ENCODE measurements at places on chromosomes 12 and 14.

DNA sequence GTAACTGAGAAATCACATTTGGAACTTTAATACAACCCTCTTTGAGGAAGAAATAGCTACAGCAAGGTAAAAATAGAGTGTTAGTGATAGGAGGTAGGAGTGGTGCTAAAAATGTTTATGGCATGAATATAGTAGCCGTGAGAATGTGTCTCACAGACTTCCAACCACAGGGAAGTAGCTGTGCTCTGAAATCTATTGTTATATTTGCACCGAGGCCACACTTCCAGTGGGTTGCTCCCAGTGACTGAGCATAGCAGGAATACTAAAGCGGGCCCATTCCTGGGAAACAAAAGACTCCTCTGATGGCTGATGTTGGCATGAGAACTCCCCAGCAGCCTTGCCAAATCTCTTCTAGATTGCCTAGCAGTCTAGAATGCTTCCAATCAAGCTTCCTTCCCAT, 174.1 kb upstream of the PLXNC1 start:
- no peak for DNase-seq

GRCh38 chr12:6963791-6964413, 6.6 kb downstream of the PHB2 start:
- DNase-seq: no peak

- no peak for DNase-seq
Measured at GRCh38 chr14:54116972-54117371, 160.3 kb upstream of the BMP4 start.

- no peak for DNase-seq
Measured at GRCh38 chr14:56885825-56886224, 75.5 kb upstream of the OTX2 start.

DNA sequence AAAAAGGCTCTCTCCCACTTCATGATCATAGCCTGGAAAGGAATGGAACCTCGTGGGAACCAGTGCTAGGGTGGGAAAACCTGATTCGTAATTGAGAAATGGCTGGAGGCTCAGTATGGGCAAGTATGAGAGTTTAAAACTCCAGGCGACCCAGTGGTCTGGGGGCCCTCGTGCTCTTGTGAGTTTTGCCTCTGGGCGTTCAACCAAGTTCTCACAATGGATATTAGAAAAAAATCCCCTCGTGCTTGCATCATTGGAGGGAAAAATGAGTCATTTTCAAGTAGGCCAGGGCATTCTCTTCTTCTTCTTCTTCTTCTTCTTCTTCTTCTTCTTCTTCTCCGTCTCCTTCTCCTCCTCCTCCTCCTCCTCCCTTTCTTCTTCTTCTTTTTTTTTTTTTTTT, 39.0 kb downstream of the GPR68 start:
- DNase-seq: no peak

- DNase-seq: no peak
Measured at GRCh38 chr12:104155711-104156555, 17.9 kb upstream of the NFYB start.

- no peak for DNase-seq
Measured at GRCh38 chr12:65594409-65594808, 229.9 kb upstream of the HMGA2 start.

- DNase-seq: no peak
Measured at GRCh38 chr12:132024758-132025157, 75.0 kb downstream of the EP400 start.

DNA sequence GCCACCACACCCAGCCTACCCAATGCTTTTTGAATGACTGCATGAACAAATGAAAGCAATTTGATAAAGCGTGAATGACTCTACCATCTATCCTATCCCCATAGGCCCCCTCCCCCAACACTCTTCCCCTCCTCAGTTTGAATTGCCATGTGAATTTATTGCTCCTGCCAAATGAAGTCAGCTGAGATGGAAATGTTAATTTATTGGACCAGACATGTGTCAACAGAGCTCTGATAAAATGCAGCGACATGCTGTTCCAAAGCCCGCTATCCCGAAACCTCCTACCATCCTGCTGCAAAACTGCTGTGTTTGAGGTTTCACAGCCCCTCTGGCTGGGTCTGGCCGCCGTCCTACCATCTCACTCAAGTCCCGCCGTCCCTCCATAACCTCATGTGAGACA, 360.5 kb downstream of the CACNA1C start:
- DNase-seq: no peak

DNA sequence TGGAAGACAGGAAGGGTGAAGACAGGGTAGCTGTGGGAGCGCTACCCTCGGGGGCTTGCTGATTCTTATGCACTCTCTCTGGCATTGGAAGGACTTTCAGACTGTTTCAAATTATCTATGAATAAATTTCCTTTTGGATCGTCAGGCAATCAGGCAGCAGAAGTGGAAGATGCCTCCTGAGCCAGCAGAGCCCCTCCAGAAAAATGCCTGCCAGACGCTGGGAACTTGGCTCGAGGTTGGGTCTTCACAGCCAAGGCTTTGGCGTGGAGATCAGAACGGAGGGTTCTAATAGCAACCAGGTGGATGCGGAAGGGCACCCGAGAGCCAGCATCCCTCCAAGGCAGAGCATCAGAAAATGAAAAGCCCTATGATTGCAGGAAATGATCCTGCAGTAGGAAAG, 119.2 kb upstream of the RFLNA start:
- DNase-seq: no peak

DNA sequence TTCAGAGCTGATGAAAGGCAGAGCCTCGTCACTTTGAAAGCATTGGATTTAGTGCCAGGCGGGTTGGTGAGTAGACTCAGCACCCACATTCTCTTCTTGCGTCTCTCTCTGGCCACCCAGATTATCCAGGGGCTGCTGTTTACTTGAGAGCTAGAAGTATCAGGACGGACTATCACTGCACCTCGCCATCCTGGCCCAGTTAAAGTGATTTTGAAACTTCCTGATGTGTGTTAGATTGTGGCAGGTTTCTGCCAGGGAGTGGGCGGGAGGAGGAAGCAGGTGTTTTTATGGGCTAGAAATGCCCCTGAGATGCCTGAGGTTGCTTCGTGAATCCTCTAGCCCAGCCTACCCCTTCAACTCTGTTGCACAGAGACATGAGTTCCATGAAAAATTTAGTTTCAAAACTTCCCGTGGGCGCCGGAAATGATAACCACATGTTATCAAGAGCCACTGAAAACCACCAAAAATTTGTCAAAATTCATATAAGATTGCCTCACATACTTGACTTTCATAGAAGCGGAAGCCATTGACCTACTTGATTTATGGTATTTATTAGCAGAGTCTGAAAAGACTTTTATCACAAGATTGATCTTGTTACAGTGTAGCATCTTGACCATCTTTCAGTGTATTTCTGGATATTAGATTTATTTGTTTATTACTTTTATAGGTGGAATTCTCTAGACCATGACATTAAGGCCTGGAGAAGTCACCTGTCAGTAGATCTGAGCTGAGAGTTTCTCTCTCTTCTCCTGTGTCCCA, 466.0 kb downstream of the RAD51B start:
- DNase-seq: no peak

GRCh38 chr14:88196925-88197324, 126.1 kb downstream of the KCNK10 start:
- no peak for DNase-seq

DNA sequence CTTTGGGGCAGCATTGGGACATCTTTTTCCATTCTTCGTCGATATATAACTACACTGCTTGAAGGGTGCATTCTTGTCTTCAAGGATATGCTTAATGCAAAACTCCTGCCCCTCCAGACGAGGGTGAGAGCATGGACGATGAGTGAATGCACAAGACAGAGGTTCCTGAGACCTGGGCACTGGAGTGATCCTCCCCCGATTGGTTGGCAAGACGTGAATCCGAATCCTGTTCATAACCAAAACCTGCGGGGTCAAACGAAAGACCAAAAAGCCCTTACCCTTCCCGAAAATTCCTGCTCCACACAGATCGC, 684 bp downstream of the KANSL2 start:
- DNase-seq: no peak
